ENCODE measurements at places on chromosomes 4 and X.

GRCh38 chr4:21890231-21890630 lies 58.3 kb downstream of the KCNIP4 start:
- no peak for DNase-seq

DNA sequence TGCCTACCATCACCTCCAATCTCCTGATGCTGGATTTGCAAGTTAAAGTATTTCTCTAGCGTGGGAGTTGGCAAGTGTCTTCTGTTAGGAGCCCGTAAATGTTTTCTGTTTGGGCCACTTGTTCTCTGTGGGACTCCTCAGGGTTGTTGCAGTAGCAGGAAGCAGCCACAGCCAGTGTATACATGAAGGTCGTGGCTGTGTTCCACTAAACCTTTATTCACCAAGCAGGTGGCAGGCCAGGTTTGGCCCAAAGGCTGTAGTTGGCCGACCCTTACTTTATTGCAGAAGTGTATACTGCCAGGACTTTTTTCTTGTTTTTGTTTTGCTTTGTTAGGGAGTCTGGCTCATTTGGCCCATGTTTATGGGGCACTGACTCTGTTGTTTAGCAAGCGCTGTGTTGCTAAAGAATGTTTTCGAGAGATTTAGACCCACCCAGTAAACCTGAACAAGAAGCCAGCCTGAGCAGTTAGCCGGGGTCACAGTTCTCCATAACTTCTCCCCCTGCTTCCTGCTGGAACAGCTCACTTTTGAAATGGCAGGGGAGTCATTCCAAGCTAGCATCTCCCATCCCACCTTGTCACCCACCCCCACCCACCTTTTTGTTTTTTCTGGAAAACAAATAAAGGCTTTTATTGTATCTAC lies 58.8 kb downstream of the SHROOM2 start:
- no peak for DNase-seq

DNA sequence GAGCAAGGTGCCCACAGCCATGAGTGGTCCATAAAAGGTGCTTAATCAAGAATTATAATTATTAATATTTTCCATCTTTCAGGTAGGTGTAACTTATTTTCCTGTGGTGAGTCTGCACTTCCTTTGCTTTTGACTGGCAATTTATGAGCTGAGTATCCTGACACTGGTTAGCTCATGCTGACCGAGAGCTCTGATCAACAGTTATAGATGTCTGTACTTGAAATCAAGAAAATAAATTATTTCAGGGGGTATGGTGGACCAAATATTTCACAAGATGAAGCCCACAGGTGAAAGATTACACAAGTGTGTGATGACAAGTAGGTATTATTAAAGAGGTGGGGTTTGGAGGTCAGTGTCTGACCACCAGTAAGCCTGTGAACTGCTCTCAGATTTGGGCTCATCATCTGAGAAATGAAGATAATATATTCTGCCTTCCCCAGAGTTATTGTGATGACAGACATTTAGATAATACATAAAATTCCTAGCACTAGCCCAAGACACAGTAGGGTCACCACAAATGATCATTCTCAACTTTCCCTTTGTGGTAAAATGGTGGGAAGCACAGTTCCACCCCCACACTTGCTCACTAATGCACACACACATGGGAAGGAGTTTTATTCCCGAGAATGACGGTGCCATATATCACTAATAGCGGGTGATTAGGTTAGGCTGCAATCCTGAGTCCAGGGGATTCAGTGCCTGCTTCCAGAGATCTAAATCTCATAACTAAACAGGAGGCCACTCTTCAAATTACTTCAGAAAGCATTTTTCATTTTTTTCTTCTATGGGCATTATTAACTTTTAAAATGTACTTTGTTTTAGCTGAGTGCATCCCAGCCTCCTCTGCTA lies 34.0 kb upstream of the PACRGL start:
- no peak for DNase-seq

DNA sequence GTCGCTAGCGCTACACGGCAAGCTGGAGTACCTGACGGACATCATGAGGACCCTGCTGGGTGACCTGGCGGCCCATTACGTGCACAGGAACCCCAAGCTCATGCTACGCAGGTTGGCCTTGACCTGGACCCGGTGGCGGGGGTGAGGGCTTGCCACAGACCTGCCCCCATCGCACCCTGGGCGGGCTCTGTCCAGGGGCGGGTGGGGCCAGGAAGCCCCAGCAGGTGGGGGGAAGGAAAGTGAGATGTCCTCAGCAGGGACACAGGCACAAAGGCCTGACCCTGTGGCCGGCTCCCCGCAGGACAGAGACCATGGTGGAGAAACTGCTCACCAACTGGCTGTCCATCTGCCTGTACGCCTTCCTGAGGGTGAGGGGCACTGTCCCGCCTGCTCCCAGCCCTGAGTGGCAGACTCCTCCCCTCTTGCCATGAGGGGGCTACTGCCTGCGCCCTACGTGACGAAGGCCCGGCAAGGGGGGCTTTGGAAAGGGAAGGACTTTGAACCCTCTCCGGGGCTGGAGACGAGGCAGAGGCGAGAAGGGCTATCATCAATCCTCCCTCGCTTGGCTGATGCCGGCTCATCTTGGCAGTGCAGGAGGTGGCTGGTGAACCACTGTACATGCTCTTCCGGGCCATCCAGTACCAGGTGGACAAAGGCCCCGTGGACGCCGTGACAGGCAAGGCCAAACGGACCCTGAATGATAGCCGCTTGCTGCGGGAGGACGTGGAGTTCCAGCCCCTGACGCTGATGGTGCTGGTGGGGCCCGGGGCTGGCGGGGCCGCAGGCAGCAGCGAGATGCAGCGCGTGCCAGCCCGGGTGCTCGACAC lies 5.3 kb upstream of the SRPK3 start:
- DNase-seq: no peak

GRCh38 chrX:96576368-96576767 lies 108.3 kb upstream of the DIAPH2 start:
- no peak for DNase-seq

DNA sequence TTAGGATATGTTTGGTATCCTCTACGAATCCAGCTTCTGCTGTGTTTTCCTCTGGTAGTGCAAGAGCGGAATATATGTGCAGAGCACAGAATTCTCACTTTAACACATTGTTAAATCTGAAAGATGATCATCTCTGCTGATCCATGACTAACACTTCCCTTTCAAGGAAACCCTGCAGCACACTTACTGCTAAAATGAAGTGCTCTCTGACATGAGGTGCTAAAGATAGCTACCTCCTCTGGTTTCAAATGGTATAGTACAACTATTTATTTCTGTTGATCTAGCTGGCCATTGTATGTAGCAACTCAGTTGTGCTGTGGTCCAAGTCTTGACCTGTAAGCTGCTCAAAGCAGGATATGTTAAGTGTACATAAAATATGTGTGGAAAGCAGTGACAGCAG lies 162.4 kb upstream of the FMR1 start:
- DNase-seq: no peak

GRCh38 chr4:61210186-61210939 lies 10.2 kb downstream of the ADGRL3 start:
- no peak for DNase-seq

GRCh38 chrX:49876750-49877149 lies 2.5 kb upstream of the USP27X start:
- peak; percentile 64 for DNase-seq

- no peak for DNase-seq
These were observed 314.6 kb upstream of the CASK start for GRCh38 chrX:42237956-42238355.

- DNase-seq: no peak
These were observed 98.3 kb downstream of the FAM47B start for GRCh38 chrX:35040871-35041270.

Data from hematopoietic multipotent progenitor cell treated with erythropoietin and hydrocortisone succinate and interleukin-3 and kit ligand, for 4 days (in vitro differentiated cells).